ENCODE measurements at places on chromosomes 1 and 21. TPM values are rescaled to one million over a fixed set of nuclear protein-coding genes. Genes with fewer than 3 reads are reported as not detected.
A peak's percentile ranks its signal among the peaks of the same experiment; 100 is the strongest.

The BSND gene
- total RNA-seq, result not detected

The PTPRU gene
- total RNA-seq, result 2.0 TPM

The PLA2G2F gene
- total RNA-seq, result 0.11 TPM

The TRIM17 gene
- total RNA-seq, result 0.31 TPM

The SCNM1 gene
- 22.6 TPM for total RNA-seq

The KLHDC9 gene
- total RNA-seq, result 10.1 TPM

The HES3 gene
- not detected for total RNA-seq

The DMBX1 gene
- not detected for total RNA-seq

The FCN3 gene
- 0.76 TPM for total RNA-seq

The KAZN gene
- total RNA-seq, result 11.4 TPM

The RNU11 gene
- not detected for total RNA-seq

The EXTL1 gene
- total RNA-seq, result 0.11 TPM

The DYNLT4 gene
- 0.47 TPM for total RNA-seq

The MPL gene
- not detected for total RNA-seq

The PLPPR4 gene
- total RNA-seq, result 0.12 TPM

The DCST1 gene
- 0.21 TPM for total RNA-seq

The KLF17 gene
- total RNA-seq, result not detected

The CD84 gene
- 2.1 TPM for total RNA-seq

- DNase-seq, result no peak
Observed at GRCh38 chr21:39675993-39676661, 63.4 kb downstream of the B3GALT5 start.

DNA sequence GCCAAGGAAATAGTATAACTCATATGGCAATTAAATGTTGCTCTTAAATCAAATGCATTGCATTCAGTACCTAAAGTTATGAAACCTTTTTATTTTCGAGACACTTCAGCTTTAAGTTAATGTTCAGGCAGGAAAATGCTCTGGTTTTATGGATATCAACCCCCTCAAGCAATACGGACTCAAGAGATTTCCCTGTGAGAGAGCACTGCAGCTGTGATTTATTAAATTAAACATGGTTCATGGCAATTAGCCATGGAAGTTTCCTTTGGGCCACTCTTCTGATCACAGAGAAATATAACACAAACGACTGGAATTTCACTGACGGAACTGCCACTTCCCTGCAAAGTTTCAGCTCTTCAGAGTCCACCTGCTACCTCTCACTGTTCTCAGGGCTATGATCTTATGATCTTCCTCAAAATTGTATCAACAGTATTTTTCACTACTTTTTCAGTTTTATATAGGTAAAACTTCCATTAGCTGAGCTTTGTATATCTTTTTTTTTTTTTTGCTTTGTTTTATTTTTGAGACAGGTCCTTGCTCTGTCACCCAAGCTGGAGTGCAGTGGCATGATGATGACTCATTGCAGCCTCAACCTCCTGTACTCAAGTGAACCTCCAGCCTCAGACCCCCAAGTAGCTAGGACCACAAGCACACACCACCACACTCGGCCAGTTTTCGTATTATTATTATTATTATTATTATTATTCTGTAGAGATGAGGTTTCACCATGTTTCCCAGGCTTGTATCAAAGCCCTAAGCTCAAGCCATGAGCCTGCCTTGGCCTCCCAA lies 923.1 kb upstream of the TMPRSS15 start:
- DNase-seq, result no peak

GRCh38 chr1:205991237-205991636 lies 12.0 kb downstream of the RAB7B start:
- DNase-seq, result no peak

DNA sequence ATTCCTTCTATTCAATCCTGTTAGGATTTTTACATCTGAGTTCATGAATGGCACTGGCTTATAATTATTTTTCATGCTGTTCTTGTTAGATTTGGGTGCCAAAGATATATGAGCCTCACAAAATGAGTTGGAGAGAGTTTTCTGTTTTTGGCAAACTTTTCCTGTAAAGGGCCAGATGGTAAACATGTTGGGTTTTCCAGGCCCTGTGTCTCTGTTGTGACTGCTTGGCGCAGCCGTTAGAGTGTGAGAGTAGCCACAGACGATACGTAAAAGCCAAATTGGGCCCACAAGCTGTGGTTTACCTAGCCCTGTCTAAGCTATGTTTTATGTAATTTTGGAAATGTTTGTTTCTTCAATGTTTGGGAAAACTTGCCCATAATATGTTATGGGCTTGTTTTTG lies 15.6 kb upstream of the CA6 start:
- no peak for DNase-seq

GRCh38 chr1:205240569-205240968 lies 12.8 kb downstream of the TMCC2 start:
- no peak for DNase-seq

DNA sequence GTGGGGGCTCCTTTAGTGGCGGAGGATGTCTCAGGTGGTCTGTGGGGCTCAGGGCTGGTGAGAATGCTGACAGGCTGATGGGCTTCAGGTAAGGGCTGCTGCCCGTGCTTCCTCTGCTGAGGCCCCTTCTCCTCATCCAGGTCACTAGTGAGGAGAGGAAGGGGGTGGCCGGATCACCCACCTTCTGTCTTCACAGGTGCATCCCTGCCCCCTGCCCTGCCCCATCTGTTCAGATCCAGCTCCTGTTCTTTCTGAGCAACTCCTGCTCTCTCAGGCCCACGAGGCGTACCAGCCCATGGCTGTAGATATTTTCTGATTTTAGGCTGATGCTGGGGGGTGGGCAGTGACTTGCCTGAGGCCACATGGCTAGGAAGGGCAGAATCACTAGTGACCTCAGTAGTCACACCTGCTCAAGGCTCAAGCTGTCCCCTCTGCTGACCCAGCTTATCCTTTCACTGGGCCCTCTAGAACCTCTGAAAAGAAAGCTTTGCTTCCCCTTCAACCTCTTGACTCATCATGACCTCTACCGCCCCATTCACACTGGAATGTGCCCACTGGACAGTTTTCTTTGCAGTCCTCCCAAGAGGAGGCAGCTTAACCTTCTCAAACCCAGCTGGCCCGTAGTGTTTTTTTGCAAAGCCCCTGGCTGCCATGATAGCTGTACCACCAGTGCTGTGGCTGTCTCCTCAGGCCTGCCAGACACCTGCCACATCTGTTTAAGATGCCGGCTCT lies 14.8 kb downstream of the DCST2 start:
- no peak for DNase-seq

DNA sequence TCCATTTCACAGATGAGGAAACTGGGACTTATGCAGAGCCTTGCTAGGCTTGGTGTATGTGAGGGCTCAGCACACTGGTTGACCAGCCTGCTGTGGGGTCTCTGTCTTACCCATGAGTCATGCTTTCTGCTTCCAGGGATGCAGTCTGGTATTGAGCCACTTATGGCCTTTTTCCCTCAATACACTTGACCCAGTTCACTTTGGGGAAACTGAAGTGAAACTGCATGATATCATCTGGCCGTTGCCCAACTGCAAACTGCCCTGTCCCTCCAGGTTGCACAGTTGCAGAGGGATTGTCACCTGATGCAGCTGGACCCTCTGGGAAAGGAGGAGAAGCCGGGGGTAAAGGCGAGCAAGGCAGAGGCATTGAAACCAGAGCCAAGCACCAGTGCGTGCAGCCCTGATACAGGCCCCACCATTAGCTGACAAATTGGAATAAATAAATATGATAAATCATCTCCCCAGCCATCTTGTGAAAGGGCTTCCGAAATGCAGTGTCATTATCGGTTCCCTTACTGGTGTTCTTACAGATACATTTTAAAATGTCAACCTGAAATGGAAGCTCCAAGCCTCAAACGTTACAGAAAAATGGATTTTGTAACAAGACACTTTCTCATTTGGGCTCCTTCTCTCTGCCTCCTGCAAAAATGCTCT lies 39.3 kb upstream of the DUSP10 start:
- no peak for DNase-seq

GRCh38 chr1:33093004-33093403 lies 12.1 kb downstream of the AZIN2 start:
- DNase-seq, result no peak

- DNase-seq, result no peak
Observed at GRCh38 chr1:93081716-93082115, 2.6 kb downstream of the MTF2 start.

- no peak for DNase-seq
Observed at GRCh38 chr1:47180603-47181094, 9.2 kb downstream of the PDZK1IP1 start.

DNA sequence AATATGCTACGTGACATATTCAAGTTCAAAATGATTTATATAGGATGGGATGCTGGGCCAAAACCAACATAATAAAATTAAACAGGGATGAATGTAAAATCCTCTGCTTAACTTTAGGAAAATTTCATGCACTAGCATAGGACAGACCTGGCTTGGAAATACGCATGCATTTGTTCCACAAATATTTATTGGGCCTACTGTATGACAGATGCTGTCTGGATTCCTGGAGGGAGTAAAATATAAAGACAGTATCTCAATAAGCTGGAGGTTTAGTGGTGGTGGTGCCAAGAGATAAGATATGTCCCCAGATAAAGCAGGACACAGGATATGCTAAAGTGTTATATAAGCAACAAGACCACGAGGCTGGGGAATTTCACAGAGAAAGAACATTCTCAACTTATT lies 15.1 kb downstream of the RCSD1 start:
- no peak for DNase-seq

DNA sequence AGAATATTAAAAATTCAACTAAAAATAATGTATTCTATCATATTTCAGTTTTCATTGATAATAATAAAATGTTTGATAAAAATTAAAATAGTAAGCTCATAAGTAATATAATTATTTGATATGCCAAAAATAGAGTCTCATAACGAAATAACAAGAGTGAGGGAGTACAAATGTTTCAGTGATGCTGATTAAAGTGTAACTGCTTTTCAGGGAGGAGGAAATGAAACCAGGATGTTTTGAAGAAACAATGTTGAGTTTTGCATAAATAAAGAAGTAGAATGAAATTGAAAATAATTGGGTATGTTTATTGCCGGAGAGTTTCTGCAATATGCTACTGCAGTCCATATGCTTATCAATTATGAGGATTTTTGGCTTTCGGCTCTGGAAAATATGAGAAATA lies 1159.8 kb upstream of the ADGRL2 start:
- DNase-seq, result no peak

DNA sequence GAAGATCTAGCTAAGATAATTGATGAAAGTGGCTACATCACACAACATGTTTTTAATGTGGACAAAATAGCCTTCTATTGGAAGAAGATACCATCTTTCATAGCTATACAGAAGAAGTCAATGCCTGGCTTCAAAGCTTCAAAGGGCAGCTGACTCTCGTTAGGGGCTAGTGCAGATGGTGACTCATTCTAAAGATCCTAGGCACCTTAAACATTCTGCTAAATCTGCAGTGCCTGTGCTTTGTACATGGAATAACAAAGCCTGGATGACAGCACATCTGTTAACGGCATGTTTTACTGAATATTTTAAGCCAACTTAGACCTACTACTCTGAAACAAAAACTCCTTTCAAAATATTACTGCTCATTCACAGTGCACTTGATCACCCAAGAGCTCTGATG lies 65.6 kb upstream of the USP24 start:
- DNase-seq, result no peak

DNA sequence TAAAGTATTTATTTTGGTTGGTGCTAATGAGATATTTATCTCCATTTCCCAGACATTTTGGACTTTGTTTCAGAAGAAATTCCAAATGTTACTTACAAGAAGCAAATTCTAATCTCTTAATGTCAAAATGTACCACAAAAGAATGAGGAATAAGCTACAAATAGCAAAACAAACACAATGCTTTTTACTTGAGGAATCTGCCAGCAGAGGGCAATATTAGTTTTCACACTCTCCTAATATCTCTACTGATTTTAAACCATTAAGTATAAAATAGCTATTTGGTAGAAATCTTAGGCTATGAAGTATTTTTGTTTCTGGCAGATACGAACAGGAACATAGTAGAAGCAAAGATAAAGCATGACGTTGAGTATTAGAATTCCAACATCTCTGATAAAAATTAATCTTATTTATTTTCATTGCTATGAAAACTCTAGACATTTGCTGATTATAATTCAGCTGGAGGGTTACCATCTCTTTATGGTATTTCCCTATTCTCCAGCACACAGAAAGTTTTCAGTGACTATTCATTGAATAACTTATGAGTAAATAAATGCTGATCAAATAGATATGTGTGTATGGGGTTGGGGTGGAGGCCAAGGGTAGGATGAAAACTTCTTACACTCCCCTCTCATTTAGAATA lies 13.4 kb upstream of the HMCN1 start:
- DNase-seq, result no peak

DNA sequence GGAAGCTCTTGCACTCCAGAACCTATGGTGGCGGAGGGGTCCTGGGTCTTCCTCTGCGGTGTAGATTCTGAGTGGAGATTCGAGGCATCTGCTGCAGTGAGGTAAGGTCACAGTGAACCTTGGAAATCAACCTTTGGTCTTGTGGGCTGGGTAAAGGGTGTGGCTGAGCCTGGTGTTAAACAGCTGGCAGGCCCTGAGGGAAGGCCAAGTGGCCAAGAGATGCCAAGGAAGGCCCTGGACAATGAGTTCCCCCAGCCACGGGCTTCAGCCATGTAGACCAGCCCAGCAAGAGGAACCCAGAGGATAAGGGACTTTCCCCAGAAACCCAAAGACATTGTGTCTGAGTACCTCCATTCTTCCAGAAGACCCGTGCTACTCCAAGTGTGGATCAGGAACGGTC lies 137.2 kb upstream of the ETS2 start:
- DNase-seq, result peak; percentile 36

GRCh38 chr1:39826583-39826982 lies 37.9 kb upstream of the BMP8B start:
- peak; percentile 48 for DNase-seq

GRCh38 chr1:178945763-178946266 lies 74.9 kb upstream of the ANGPTL1 start:
- DNase-seq, result no peak

- no peak for DNase-seq
Observed at GRCh38 chr1:201791779-201792173, 37.2 kb upstream of the IPO9 start.

- DNase-seq, result peak; percentile 89
Observed at GRCh38 chr1:206556750-206557635, 49.7 kb downstream of the RASSF5 start.

DNA sequence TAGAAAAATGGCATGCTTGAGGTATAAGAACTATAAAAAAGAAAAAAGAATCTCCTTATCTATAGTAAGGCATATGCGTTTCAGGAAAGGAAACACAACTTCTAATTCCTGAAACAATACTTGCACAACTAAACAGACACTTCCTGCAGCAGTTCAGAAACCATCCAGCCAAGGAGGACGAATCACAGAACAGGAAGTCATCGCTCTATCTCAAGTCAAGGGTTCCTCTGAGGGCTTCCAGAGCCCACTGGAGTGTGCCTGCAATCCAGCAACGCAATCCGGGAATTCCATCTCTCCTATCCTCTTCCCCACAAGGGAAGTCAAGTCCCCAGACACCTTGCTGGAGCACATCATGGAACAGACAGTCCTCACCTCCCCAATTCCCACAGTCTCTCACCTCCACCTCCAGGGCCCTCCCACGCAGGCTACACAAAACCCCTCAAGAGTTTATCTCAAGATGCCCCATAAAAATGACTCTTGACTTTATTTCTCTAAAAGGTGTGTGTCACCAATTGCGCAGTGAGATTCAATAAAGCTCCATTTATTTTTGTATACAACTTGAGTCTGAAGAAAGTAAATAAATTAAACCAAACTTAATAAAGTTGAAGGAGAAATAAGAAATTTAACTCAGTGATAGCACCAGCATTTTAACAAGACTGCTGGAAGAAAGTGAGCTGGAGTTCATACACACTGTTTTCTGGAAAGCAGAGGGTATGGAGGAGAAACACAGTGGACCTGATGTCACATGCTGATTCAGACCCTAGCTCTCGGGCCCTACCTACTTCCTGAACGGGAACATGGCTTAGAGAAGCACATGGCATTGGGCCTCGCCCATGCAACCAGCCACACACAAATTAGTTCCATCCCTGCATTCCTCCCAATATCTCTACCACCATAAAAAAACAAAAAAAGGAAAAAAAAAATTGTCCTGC lies 39.9 kb downstream of the SIPA1L2 start:
- DNase-seq, result no peak
